ENCODE measurements at places on chromosomes 3 and 15. TPM values are rescaled to one million over a fixed set of nuclear protein-coding genes. Genes with fewer than 3 reads are reported as not detected.

DNA sequence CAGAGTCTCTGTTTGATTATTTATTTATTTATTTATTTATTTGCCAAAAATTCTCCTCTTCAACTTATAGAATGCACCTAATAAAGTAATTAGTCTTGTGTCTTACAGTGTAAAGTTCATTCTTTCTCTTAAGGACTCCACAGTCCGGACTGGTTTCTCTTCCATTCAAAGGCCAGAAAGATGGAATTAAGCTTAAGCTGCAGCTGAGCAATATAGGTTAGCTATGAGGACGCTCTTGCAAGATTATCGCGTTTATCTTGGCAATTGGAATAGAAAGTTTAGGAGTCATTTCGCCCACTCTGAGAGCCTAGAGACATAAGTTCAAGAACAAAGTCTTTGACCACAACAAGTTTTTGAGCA is 15.0 kb downstream of the TAGLN3 start:
- no peak for DNase-seq

- no peak for DNase-seq
Measured at GRCh38 chr15:72840114-72840513, 56.6 kb upstream of the ADPGK start.

DNA sequence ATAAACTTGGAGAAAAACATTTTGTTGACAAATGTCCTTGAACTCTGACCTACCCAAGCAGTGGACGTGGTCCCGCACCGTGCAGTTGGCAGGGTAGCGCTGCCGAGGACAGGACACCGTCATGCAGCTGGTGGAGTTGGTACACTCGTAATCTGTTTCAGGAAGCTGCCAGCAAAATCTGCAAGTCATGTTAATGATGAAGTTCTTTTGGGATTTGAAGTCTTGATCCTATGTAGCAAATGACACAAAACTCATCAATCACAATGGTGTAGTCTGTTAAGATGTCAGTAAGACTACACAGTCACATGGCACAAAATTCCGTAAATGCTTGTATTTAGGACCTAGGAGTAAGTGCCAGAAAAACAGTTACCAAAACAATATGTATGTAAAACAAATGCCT is 5.5 kb downstream of the TM2D3 start:
- DNase-seq = no peak

GRCh38 chr3:141147657-141148056 is 84.0 kb upstream of the PXYLP1 start:
- no peak for DNase-seq

The C2CD4B gene
- total RNA-seq = 142 TPM

The SEC22A gene
- 18.4 TPM for total RNA-seq

DNA sequence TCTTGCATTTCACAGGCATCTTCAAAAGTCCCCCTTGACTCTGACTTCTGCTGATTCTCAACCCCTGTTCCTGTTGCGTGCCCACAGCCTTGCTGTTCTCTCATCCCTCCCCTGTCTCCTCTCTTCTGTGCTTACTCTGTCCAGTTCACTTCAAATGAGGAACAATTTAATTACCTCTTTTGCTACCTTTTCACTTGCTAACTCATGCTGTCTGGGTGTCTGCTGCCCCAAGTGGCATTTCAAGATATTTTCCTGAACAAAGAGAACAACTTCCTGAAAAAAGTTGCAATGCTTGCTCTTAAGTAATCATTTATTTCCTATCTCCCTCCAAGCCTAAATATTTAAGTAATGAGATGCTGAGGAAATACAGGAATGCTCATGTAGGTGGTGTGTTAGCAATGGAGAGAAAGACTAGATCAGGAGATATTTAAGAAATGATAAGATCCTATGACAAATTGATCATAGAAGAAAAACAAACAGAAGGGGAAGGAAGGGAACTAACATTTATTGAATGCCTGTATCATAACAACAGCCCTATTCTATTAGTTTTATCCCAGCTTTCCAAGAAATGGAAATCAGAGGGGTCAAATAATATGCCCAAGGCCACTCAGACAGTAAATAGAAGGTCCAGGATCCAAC is 42.2 kb downstream of the SV2B start:
- DNase-seq = no peak

The HRG gene
- not detected for total RNA-seq

GRCh38 chr15:65377105-65377975 is 462 bp downstream of the IGDCC3 start:
- DNase-seq = peak; percentile 37

Data from body of pancreas (tissue), 4 donors.